ENCODE measurements at places on chromosomes 16 and 17.

GRCh38 chr16:75580-76501 is 2.2 kb upstream of the MPG start:
- peak; percentile 74 for DNase-seq

- DNase-seq: no peak
Observed at GRCh38 chr17:56640116-56640515, 46.6 kb downstream of the NOG start.

- DNase-seq: no peak
Observed at GRCh38 chr17:1110541-1110861, 69.3 kb downstream of the ABR start.

DNA sequence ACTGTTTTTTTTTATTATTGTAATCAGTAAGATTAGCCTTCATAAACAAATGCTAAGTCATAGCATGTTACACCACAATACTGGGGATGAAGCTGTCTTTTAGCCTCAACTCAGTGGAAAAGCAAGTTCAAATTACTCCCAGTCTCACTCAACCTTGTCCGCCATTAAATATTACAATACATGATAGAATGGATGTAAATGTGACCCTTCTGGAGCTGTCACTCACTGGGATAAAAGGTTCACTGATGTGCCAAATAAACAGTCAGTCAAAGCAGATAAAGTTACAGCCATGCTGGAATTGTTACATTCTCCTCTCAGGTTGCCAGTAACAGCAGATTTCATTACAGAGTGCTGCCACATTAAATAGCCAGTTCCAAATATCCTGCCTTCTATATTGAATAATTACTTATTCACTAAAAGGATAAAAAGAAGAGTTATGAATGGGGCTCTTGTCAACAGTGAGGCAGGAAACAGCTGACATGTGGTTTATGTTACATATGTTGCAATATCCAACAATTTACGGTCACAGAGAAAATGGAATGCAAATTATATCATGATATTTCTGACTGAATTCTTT is 53.4 kb downstream of the BRIP1 start:
- peak; percentile 73 for DNase-seq

DNA sequence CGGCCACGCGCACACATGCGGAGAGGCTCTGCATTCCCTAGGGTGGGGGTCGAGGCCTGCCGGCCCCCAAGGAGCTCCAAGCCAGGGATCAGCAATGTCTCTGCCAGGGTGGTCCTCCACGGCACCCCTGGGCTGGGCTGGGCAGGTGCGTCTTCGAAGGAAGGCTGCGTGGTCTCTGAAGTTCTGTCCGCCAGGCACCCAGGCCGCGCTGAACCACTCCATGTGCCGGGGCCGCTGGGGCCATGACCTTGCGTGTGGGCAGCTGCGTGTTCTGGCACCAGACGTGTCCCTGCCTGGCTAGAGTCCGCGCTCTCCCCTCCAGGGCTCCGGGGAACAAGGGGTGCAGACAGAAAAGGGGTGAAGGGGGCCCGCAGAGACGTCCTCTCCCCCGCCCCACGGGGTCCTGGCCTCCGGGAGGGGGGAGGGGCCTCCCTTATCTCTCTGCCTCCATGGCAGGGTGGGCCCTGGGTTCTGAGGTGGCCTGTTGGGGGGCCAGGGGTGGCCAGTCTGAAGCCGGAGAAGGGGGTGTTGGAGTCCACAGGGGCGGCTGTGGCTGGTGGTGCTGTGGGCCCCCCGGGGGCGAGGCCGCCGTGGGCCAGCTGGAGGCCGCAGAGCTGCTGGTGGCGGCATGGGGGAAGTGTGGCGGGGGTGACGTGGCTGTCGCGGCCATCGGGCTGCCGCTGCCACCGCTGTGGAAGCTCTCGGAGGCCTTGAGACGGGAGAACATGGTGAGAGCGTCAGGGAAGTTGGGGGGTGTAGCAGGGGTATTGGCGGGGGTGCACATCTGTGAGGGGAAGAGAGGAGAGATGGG is 5.3 kb downstream of the UBALD1 start:
- no peak for DNase-seq

DNA sequence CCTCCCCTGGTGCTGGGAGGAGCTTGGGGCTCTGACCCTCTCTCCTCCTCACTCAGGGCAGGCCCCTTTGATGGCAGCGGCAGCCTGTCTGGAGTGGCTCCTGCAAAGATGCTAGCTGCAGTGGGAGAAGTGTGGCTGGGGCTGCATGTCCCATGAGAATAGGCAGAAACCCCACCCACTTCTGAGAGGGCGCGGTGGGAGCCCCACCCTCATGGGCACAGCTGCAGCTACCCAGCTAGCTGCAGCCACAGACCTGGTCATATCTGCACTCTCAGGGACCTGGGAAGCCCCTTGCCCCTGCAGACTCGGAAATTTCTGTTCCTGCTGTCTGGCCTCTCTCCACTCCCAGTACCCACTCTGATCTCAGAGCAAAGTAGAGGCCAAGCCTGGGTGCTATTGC is 72.2 kb upstream of the BRD7 start:
- no peak for DNase-seq

DNA sequence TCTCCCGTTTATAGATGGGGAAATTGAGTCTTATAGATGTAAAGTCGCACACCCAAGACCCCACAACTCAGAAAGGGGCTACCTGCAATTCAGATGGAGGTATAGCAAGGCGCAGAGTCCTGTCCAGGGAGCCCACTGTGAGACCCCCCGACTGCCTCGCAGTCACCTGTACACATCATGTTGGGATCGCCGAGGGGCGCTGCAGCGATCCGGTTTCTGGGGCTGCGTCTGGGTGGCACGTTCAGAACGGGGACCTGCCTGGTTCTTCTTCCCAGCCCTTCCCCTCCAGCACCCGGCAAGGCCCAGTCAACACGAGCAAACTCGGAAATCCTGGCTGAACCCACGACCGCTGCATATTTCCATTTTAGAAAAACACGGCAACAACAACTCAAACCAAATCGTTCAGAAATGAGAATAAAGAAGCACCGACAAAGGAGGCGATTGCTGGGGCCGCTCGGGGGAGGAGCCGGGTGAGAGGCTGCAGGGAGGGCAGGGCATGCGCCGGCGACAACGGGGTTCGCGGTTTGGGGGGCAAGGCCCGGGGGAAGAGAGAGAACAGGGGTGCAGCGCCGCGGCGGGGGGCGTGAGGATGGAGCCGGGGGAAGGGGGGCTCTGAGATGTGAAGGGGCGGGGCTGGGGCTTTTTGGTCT is 643 bp downstream of the HSDL1 start:
- peak; percentile 5 for DNase-seq

DNA sequence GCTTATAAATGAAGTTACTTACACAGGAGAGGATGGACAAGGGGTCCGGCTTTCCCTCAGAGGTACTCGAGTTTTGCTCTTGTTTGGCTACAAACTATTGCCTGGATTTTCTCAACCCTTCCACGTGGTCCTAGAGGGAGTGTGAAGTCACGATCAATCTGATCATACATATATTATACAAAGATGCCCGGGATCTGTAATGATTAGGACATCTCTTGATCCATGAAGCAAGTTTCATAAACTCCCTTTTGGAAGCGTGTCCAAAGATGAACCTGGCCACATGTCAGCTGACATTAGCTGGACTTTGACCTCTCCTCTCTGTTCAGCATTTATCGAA is 2.3 kb upstream of the CDH11 start:
- no peak for DNase-seq

Data from AML-193 (cell line).